ENCODE measurements at places on chromosomes 1 and 21.

GRCh38 chr1:101181930-101182329 lies 54.9 kb upstream of the S1PR1 start:
- DNase-seq = no peak

DNA sequence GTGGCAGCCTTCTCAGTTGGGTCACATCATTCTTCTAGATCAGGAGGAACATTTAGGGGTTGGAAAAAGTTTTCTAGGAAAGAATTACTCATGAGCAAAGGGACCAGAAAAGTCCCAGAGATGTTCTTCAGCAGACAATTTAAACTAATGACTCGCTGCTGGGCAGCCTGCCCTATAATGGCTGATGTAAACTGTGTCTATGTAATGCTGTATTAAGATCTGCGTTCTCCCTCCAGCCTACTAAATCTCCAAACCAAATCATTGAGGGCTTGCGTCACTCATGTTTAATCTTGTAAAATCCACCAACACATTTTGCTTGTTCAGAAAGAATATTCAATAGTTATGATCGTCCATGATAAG lies 92.1 kb downstream of the LRRC8C start:
- DNase-seq = peak; percentile 33

DNA sequence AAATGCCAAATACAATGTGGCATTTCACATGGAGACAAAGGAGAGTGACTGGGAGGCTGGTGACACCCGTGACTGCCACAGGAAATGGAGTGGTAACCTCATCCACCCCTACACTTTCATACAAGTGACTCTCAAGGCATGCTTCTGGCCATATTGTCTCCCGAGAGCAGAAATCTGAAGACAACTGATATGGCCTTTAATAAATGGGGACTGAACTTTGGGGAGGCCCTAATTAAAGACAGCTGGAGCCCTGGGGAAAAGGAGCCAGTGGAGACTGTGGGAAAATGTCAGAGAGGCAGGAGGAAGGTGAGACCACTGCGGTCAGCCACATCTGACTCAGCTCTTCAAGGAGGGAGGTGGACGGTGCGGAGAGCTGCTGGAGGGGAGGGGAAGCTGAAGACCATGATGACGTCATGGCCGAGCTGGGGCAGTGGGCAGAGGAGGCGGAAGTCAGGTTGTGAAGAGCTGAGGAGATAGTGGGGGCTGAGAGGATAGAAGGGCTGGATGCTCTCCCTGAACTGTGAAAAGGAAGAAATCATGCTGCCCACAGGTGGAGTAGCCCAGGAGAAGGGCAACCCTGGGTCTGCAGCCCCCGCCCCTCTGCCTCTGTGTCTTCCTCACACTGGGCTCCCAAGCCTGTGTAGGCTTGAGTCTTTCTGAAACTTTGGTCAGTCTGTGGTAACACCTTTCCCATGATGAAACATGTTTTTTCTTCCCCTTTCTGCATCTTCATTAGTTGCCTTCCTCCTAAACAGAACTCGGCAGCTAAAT lies 14.0 kb upstream of the NCF2 start:
- no peak for DNase-seq

GRCh38 chr1:24351918-24352627 lies 32.9 kb downstream of the GRHL3 start:
- DNase-seq = peak; percentile 19

- no peak for DNase-seq
Observed at GRCh38 chr1:230749150-230749549, 2.0 kb downstream of the CAPN9 start.

GRCh38 chr21:19541602-19542001 lies 1138.0 kb upstream of the TMPRSS15 start:
- DNase-seq = no peak

GRCh38 chr1:183319051-183319450 lies 99.1 kb downstream of the NMNAT2 start:
- no peak for DNase-seq

- DNase-seq = no peak
Observed at GRCh38 chr1:25524568-25525360, 18.6 kb upstream of the LDLRAP1 start.

- DNase-seq = no peak
Observed at GRCh38 chr1:30698401-30698981, 24.9 kb downstream of the MATN1 start.
